ENCODE measurements at places on chromosomes 16 and 17. TPM values are rescaled to one million over a fixed set of nuclear protein-coding genes. Genes with fewer than 3 reads are reported as not detected.

DNA sequence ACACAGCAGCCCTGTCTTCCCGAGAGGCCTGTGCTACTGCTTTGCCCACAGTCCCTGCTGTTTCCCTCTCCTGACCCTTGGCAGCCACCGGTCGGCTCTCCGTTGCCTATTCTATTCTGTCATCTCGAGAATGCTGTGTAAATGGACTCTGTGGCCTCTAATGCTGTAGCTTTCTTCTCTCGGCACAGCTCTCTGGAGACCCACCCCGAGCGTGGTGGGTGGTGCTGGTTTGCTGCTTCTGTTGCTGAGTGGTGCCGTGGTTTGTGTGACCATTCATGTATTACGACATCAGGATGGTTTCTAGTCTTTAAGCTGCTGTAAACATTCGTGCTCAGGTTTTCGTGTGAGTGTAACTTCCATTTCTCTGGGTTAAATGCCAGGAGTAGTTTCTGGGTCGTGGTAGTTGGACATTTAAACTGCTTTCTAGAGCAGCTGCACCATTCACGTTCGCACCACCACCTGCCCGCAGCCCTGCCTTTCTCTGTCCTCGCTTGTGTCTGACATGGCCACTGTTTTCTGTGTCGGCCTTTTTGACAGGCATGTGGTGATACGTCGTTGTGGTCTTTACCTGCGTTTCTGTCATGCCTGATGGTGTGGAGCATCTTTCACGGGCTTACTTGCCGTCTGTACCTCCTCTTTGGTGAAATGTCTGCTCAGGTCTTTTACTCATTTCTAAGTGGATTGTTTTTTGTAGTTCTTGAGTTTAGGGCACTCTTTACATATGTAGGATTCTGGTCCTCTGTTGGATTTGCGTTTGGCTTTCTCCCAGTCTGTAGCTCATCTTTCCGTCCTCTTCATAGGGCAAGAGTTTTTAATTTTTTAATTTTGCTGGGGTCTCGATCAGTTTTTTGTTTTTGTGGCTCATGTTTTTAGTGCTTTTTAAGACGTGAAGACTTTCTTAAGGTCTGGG is 47.7 kb upstream of the ZNF750 start:
- DNase-seq, result peak; percentile 40

GRCh38 chr16:76276745-76277438 is at the start of gene CNTNAP4:
Gene CNTNAP4, plus strand, starts transcription at chr16:76277401. Its CDS starts 262 bp downstream, at chr16:76277663.
- DNase-seq, result peak; percentile 6

- DNase-seq, result no peak
Observed at GRCh38 chr17:35627417-35627816, 40.3 kb downstream of the AP2B1 start.

DNA sequence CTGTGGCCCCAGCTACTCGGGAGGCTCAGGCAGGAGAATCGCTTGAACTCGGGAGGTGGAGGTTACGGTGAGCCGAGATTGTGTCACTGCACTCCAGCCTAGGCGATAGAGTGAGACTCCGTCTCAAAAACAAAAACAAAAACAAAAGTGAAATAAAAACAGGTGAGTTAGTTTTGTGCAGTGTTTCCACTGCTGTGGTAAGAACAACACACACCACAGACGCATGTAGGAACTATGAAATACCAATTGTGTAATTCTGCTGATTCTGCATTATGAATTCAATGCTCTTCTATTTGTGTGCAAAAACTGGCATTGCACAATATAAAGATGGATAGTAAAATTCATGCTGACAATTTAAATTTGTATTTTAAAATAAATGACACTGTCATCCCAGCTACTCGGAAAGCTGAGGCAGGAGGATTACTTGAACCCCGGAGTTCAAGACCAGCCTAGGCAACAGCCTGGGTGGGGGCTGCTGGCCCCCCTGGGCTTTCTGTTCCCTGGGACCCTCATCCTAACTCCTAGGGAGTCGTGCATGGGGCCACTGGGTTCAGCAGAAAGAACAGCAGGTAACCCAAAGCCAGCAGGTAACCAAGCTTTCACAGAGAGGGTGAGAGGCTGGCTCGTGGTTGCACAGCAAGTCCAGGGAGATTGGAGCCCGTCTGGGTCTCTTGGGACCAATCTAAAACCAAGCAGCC is 10.6 kb upstream of the RHBDF2 start:
- no peak for DNase-seq

TNP2 gene
- total RNA-seq, result not detected

DLG4 gene
- 12.6 TPM for total RNA-seq

NEUROD2 gene
- not detected for total RNA-seq

KRTAP4-3 gene
- total RNA-seq, result not detected
